Spinal cord (tissue), 10 donors: ENCODE measurements at places on chromosomes 6 and 20.

DNA sequence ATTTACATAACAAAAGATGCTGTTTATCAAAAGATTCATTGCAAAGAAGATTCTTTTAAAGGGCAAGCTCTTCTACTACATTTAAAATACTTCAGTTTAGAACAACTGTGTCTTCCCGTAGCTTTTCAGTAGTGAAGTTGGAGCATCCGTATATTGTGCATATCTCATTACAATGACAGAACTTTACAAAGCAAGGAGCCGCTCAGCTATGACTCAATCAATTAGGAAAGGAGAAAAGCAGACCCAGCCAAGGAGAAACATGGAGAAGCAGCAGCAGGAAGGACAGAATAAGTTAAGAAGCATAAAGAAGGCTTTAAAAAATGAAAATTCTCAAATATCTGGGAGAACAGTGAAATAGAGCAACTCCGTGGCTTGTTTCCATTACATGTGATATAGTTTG is 132.6 kb upstream of the SMLR1 start:
- no peak for DNase-seq

DNA sequence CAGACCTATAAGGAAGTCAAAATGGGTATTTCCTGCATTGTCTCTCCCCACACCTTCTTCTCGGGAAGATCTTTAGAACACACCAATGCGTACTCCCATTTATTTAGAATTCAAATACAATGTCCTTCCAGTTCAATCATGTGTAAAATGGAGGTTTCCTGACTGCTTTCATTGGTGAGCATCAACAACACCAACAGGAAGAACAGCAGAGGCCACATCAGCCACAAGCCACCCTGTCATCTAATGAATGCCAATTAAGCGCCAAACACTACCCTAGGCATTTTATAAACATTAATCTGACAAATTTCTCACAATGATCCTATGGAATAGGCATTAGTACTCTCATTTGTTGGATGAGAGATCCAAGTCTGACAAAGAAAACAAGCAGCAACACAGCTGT is 68.4 kb upstream of the SMLR1 start:
- no peak for DNase-seq

GRCh38 chr6:27890445-27891319 is 21.5 kb downstream of the OR2B2 start:
- peak; percentile 97 for DNase-seq

- peak; percentile 11 for DNase-seq
Measured at GRCh38 chr6:156449128-156449527, 328.1 kb upstream of the ARID1B start.

DNA sequence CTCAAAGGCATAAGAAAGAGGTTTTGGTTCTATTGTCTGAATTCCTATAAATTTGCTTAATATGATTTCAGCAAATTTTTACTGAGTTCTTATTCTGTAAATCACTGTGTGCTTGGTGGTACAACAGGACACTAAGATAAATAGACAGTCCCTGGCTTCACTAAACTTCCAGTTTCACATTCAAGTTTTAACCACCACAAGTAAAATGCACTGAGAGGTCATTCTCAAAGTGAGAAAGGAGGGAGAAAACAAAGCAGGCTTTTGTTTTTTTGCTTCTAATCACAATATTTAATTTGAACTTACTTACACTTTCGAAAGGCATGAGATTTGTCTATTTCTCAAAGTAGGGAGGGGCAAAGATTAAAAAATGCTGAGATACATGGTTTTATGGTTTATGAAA is 445.7 kb downstream of the CDC5L start:
- no peak for DNase-seq

DNA sequence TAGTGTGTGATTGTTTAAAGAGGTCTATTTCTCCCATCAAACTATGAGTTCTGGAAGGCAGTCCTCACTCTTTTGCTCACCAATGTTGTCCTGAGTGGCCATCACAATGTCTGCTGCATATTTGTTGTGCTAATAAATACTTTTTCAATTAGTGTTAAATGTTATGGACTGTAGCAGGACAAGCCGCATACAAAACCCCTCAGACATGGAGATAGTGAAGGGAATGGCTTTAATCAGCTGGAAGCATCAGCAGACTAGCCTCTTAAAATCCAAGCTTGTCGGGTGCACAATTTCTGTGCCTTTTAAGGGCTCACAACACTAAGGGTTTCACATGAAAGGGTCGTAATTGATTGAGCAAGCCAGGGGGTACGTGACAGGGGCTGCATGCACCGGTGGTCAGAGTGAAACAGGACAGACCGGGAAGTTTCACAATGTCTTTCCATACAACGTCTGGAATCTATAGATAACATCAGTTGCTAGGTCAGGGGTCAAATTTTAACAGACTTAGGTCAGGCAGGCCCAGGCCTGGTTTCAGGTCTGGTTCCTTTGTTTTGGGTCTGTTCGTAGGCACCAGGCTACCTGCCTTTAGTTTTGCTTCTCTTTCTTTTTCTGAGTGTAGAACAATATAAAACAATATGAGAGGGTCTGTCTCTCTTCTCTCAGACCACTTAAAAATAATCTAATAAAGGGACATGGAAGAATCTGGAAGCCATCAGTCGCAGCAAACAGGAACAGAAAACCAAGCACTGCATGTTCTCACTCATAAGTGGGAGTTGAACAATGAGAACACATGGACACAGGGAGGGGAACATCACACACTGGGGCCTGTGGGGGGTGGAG is 327.6 kb upstream of the HTR1E start:
- no peak for DNase-seq

DNA sequence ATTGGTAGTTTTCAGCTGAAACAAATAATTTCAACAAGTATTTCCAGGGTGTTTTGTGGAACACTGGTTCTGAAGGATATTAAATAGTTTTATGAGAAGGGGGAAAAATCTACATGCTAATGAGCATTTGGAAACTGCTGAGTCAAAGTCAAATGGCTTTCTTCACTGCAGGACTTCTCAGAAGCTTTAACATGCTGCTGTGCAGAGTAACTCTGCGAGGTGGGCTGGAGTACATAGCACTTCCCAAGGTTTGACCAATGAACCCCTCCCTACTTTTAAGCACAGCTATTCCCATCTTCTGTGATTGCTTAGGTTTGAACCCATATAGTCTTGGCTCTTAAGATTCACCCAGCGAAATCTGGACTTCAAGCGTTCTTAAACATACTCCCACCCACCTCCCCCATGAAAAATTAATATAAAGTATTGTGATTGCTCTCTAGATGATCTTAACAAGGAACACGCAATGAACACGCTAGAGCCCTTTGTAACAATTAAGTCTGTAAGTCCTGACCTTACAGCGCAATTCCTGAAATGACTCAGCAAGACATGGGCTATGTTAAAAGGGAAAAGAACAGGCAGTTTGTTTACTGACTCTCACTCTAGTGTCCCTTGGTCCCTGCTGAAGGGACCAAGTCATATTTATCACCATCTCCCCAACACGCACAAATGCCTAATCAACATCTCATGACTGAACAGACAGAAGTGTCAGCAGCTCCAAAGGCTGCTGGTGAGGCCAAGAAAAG is 105.2 kb downstream of the NFATC2 start:
- no peak for DNase-seq

DNA sequence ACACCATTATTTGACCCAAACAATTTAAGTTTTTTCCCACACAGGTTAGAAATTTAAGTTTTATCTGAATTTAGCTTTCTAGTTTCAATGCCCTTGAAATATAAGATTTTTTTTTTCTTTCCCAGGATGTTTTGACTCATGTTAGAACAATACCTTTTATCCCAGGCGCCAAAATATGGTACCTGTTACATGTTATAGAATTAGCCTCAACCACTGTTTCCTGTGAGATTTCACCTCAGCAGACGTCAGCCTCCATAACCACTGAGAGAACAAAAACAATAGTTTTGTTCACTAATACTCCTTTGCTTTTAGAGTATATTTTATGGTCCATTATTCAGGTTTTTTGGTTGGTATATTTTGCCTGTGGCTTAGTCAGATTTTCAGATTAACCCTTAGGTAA is 302.9 kb downstream of the CDKAL1 start:
- DNase-seq, result no peak

DNA sequence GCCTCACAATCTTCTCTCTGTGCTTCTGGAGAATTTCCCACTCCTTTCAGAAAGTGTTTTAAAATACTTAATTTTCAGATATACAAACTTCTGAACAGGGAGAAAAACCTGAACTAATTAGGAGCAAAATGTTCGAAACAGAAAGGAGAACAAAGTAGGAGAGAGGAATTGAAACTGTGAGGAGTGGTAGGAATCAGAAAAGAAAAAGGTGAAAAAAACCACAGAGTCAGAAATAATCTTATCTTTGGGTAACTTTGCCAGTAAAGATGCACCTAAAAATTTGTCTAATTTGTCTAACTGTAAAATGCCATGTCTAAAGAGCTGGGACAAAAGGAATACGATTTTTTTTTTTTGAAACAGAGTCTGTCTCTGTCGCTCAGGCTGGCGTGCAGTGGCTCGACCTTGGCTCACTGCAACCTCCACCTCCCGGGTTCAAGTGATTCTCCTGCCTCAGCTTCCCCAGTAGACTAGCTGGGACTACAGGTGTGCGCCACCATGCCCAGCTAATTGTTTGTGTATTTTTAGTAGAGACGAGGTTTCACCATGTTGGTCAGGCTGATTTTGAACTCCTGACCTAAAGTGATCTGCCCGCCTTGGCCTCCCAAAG is 4.7 kb upstream of the RIPOR2 start:
- no peak for DNase-seq

GRCh38 chr6:148885136-148885865 is 138.5 kb downstream of the UST start:
- no peak for DNase-seq

DNA sequence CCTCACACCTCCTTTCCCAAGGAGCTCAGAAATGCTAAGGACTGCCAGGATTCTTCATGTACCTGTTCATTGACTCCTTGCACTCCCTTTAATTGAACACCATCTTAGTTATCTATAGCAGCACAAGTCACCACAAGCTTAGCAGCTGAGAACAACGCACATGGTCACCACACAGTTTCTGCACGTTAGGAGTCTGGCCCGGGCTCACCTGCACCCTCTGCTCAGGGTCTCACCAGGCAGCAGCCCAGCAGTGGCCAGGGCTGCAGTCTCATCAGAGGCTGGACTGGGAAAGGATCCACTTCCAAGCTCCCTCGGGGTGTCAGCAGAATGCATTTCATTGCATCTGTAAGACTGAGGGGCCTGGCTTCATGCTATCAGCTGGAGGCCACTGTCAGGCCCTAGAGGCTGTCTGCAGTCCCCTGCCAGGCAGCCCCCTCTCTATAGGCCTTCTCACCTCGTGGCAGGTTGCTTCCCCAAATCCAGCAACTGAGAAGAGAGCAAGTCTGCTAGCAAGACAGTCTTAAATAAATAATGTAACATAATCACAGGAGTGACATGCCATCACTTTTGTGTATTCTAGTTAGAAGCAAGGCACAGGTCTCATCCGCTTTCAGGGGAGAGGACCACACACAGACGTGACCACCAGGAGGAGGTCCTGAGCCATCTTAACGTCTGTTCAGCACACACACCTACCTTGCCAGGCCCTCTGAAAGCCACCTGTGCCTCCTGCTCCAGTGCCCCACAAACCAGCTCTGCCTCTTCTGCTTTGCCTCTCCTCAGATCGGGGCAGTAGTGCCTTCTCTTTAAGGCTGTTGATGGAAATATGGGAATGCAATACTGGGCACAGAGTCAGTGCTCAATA is 165.2 kb upstream of the CST7 start:
- no peak for DNase-seq

DNA sequence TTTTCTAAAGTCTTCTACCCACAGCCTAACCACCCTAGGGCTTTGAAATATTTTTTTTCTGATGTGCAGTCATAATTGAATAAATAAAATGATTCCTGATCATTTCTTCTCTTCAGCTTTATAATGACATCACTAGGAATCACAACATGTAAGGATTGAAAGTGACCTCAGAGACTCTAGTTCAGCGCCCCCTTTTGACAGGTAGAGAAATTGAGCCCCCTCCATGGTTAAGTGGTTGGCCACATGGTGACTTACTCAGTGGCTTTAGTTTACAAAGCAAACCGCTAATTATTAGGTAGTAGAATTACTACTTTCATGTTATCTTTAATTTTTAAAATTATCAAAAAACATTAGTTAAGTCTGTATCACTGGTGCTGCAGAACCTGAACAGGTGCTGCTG is 13.3 kb upstream of the SLC2A12 start:
- no peak for DNase-seq

DNA sequence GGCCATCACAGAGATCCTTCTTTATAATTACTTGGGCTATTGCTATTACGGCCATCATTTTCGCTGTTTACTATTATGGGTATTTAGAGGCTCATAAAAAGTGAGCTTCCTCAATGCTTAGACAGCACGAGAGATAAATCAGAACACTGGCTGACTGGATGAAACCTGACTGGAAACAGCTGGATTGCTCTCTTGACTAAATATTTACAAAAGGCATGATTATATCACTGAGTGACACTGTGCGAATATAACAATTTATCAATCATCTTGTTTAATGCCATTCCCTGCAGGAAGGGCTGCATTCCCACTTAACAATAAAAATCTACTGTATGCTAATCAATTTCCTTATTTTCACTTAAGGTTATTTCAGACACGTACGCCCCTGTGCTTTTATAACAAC is 260.1 kb upstream of the ARID1B start:
- no peak for DNase-seq

GRCh38 chr6:28522594-28523240 is 3.0 kb upstream of the GPX5 start:
- no peak for DNase-seq

GRCh38 chr6:136696783-136697364 is 95.4 kb downstream of the MAP3K5 start:
- DNase-seq, result no peak

- DNase-seq, result no peak
Measured at GRCh38 chr6:143655541-143655940, 22.2 kb upstream of the PHACTR2 start.

DNA sequence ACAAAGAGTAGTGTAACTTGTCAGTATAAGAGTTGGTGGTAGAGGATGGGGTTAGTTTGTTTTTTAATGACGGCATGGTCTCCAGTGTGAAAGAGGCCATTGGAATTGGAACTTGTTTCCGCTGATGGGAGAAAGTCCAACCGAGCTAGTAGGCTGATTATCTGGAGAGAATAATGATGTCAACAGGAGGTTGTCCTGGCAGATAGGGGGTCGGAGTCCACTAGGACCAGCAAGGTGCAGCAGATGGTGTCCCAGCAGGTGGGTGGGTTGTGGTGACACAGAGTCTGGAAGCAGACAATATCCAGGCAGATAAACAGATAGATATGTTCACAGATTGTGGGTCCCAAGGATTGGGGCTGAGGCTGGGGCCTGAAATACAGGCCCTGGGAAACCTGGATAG is 35.1 kb downstream of the PKIB start:
- DNase-seq, result no peak

GRCh38 chr6:170048615-170049256 is 242.1 kb downstream of the DLL1 start:
- DNase-seq, result no peak
